SK-N-MC (cell line): ENCODE measurements at places on chromosomes 16 and 17.
A peak's percentile ranks its signal among the peaks of the same experiment; 100 is the strongest.

GRCh38 chr16:89130448-89130847 is 36.8 kb downstream of the ACSF3 start:
- no peak for DNase-seq

DNA sequence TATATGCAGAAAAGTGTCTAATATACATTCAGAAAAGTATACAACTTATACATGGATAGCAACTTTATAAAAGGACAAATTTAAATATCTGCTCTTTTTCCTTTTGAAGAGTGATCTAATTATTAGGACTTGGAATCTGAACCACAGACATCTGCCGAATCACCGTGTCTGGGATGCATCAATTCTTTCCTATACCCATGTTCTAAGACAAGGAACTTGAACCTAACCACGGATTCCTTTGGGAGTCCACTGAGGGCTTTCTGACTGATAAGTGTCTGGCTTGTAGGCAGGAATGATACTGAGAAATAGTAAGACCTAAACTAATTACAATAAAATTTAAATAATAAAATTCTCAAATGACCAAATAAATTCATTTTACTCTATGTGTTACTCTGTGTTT is 54.2 kb downstream of the NDEL1 start:
- no peak for DNase-seq

DNA sequence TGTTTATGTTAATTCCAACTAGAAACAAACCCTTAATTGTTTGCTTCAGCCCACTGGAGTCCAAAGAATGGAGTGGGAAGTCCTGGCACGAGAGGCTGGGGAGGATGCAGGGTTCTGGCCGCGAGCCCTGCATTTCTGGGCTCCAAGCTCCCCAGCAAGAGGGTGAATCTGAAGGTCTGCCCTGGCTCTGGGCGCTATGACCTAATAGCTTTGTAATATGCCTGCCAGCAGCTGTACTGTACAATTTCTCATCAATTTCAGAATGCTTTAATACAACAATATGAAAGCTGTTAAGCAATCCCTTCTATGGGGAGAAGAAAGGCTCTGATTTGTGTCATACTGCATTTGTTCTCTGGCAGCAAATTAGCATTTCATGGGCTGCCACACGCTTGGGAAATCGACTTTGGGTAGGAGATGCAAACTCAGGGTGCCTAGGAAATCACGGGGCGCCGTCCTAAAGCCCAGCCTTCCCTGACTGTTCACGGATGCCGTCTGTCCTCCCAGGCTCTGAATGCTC is 43.8 kb downstream of the NDEL1 start:
- no peak for DNase-seq

DNA sequence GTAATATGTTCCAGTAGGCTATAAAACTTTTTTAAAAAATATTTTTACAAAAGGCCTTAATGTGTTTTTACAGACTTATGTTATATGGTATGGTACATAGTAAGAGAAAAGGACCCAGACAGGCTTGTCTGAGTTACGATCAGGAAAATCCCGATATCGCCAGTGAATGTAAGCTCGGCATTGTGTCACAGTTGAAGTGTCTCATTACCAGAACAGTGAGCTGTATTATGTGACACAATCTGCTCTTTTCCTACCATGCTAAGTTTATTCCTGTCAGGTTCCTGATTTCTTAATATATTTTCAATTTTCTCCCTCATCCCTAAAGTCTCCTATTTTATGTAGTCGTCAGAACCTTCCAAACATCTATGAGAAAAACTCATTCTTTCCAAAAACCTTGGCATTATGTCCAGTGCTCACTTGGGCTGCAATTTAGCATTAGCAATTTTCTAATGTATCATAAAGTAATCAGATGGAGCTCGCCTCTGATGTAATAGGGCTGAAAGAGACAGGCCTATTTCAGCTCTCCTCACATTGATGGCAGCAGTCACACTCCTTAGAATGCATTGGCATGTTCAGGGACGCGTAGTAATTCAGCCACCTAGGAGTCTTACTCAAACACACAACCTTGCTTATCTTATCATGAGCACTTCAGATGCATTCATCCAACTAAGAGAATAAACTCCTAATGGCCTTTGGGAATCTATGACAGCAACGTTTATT is 147.6 kb upstream of the NOG start:
- no peak for DNase-seq

- no peak for DNase-seq
These were observed 37.4 kb upstream of the DLX4 start for GRCh38 chr17:49931416-49932137.

- no peak for DNase-seq
These were observed 25.1 kb upstream of the ITGAX start for GRCh38 chr16:31329671-31330552.

DNA sequence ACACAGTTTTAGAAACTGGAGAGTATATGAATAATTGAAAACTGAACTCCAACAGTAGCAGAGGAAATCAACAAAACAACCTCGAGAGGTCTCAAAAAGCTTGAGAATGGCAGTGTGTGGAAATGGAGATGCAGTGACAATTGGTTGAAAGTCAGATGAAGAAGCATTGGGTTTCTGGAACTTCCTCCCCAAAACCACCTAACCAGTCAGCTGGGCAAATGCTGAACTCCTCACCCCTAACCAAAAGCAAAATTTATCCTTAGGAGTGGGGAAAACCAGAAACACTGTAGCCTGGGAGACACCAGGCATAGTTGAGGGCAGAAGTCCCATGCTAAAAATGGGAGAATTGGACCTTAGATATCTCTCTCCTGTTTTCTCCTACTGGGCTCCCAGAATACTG is 109.9 kb downstream of the TANC2 start:
- no peak for DNase-seq

DNA sequence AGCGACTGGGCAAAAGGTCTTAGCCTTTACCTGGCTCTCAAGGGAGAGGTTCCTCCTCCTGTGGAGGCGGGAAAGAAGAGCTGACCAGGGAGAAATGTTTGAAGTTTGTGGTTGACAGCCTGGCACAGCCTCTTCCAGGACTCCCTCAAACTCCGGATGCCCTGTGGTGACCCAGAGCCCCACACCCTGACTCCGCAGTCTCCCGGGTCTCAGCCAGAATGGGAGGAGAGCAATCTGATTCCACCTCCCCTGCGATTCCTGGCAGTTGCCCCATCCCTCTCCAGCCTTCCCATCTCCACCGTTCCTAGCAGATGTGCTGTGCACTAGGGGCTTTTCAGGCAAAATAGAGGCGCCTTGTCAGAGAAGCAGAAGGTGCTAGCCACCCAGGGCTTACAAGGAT is 5.5 kb upstream of the DNAI2 start:
- no peak for DNase-seq

DNA sequence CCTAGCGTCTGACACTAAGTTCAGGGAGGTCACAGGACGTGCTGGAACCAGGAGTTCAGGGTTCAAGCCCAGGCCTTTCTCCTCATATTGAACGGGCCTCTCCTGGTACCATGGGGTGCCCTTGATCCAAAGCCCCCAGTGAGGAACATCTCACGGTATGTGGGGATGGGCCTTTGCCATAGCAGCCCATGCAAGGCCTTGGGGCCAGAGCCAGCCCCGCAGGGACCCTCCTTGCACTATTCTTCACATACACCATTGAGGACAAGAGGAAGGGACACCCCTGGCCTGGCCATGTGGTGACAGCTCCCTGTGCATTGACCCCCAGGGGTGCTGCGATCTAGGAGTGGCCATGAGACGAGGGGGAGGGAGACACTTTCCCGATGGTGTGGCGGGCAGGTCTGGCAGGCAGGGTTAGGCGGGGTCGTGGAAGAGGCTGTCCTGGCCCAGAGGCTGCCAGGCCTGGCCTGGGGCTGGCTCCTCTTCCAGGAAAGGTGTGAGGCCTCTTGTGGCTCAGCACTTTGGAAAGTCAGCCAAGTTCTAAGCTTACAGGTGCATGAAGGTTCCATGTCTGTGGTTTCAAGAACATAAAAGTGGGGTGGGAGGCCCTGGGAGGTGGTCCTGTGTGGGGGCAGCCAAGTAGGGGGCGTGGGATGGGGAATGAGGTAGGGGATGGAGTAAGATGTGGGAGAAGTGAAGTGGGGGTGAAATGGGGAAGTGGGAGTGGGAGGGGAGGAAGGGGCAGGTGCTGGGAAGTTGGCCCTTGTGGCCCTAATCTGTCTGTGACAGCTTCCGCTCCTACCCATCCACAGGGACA is 88.7 kb upstream of the CBX4 start:
- no peak for DNase-seq

GRCh38 chr16:85607796-85608514 is 5.2 kb upstream of the GSE1 start:
- no peak for DNase-seq

GRCh38 chr17:44037471-44037870 is 22.7 kb upstream of the TMEM101 start:
- no peak for DNase-seq

- DNase-seq = peak; percentile 47
These were observed 5.6 kb downstream of the CORO6 start for GRCh38 chr17:29617125-29617480.

GRCh38 chr16:55056585-55057401 is 126.1 kb downstream of the IRX5 start:
- no peak for DNase-seq

- no peak for DNase-seq
These were observed 6.8 kb downstream of the PRCD start for GRCh38 chr17:76546556-76547182.

- DNase-seq = no peak
These were observed 182.6 kb upstream of the SDK2 start for GRCh38 chr17:73826872-73827228.

GRCh38 chr17:76009969-76010661 is 9.5 kb downstream of the CDK3 start:
- DNase-seq = no peak

DNA sequence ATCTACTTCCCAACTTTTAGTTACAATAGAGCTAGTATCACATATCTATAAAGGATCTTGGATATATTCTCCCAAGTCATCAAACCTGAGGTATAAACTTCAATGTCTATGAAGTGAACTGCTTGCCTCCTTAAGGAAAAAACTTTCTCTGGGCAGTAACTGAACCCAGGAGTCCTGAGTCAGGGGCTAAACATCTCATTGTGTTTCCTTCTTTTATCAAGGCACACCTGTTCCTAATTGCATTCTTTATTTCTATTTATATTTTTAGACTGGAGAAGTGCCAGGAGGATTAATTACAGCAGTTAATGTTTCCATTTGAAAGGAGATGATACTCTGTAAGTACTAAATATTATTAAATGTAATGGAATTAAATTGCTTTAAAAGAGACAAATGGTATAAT is 98.6 kb downstream of the CDH8 start:
- no peak for DNase-seq

DNA sequence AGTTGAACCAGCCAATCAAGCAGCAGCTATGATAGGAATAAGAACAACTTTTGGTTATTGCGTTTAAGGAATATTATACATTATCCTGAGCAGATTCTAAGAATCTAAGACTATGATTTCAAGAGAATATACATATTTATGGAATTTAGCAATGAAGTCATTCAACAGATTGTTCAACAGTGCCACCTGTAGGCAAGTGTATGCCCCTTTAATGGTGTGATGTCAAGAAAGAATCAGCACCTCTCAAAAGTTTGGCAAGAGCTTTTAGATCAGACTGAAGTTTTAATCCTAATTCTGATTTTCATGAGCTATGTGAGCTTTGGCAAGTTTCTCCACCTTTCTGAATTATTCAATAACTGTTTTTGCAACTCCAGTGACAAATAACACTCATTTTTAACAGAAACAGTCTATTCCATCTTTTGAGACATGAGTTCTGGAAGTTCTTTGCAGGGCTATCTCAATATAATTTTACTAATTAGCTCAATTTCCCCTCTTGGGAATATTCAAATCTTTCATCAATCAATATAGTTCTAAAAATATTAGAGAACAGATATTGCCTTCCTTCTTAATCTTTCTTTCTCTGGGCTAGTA is 474.3 kb upstream of the TOM1L1 start:
- peak; percentile 16 for DNase-seq

GRCh38 chr16:2388875-2389433 is 40.3 kb upstream of the CCNF start:
- DNase-seq = no peak

- DNase-seq = no peak
These were observed 576.0 kb downstream of the KCNJ18 start for GRCh38 chr17:22268214-22268911.

DNA sequence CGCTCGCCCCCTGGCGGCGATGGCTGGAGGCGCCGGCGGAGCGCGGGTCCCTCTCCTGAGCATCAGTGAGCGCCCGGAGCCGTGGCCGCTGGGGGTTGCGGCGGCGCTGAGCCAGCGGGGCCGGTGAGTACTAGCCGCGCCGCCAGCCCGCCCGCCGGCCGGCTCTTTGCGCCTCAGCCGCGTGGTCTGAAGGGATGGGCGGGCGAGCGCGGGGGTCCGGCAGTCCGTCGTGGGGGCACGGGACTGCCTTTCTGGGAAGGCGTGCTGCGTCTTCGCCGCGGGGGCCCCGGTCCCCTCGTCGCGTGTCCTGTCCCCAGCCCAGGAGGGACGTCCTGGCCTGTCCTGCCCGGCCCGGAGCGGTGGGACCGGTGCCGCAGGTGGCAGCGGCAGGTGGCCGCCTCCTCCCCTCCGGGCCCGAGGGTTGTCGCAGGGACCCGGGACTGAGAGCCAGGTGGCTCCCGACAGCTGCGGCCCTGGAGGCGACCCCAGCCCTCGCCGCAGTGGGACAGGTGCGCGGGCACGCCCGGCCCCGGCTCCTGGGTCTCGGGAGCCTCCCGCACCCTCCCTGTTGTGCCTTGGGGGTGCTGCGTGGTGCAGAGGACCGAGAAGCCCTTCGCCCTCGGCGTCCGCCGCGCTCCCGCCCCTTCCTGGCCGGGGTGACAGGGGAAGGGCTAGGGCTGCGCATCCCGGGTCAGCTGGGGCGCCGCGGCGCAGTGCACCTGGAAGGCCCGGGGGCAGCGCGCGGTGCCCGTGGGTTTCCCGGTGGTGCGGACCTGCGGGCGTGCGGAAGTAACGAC is at the start of gene SPECC1:
Gene SPECC1 (plus strand): TSS at position 58 of the 797 bp plus-strand sequence. CDS start 87,293 bp downstream, outside the sequence.
- DNase-seq = no peak

DNA sequence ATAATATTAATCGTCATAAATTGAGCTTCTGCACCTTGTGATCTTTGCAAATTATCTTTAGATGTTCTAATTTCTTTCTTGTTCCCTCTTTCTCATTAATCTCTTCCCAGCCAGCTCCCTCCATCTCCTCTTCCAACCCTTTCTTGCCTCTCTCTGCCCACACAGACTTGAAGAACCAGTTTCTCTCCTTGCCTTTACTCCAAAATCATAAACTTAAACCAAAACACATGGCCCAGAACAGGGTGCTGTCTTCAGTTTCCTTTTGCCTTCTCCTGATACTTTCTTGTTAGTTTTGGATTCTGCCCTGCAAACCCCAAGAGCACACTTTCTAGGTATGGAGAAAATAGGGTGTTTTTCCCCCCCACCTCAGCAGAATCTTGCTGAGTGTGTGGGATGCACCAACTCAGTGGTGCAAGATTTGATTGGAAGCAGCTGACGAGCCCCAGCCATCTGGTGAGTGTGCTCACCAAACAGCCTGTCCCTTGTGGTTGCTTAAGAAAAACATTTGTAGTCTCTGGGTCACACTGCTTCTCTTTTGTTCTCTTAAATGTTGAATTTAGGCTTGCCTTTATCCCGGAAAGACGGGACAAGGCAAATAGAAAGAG is 175.8 kb upstream of the MAF start:
- DNase-seq = no peak
